ENCODE measurements at places on chromosomes 4 and X. TPM values are rescaled to one million over a fixed set of nuclear protein-coding genes. Genes with fewer than 3 reads are reported as not detected.

The CPZ gene
- not detected for polyA plus RNA-seq

The TMPRSS11B gene
- polyA plus RNA-seq: not detected

The FHIP1A gene
- 9.8 TPM for polyA plus RNA-seq

The DUSP21 gene
- not detected for polyA plus RNA-seq

The FAM47E gene
- polyA plus RNA-seq: 11.6 TPM

The CCDC120 gene
- polyA plus RNA-seq: 0.52 TPM

The USP26 gene
- not detected for polyA plus RNA-seq

The TCEAL6 gene
- polyA plus RNA-seq: 28.3 TPM

The MFSD8 gene
- polyA plus RNA-seq: 47.7 TPM

The TMEM184C gene
- polyA plus RNA-seq: 48.4 TPM

The SPRY1 gene
- polyA plus RNA-seq: 6.2 TPM

The AMTN gene
- polyA plus RNA-seq: not detected

The STBD1 gene
- polyA plus RNA-seq: 0.16 TPM

The MAGEB10 gene
- polyA plus RNA-seq: not detected

The PGAM4 gene
- polyA plus RNA-seq: not detected

The CT47A1 gene
- not detected for polyA plus RNA-seq

The PNMA6A gene
- 8.3 TPM for polyA plus RNA-seq

The ARHGAP36 gene
- not detected for polyA plus RNA-seq

The DNAAF6 gene
- polyA plus RNA-seq: not detected

The MAGEA2 gene
- not detected for polyA plus RNA-seq

The GSX2 gene
- polyA plus RNA-seq: not detected

The CCDC158 gene
- polyA plus RNA-seq: not detected

The PHOX2B gene
- not detected for polyA plus RNA-seq

The SOWAHB gene
- polyA plus RNA-seq: 0.71 TPM

The CUL4B gene
- polyA plus RNA-seq: 19.0 TPM

The MBNL3 gene
- polyA plus RNA-seq: 0.46 TPM

The HSFX3 gene
- polyA plus RNA-seq: 0.20 TPM

The EDNRA gene
- 0.76 TPM for polyA plus RNA-seq

The TMSB15A gene
- not detected for polyA plus RNA-seq

The NR0B1 gene
- not detected for polyA plus RNA-seq

The ITIH6 gene
- polyA plus RNA-seq: not detected
